Transverse colon (tissue), 4 donors: ENCODE measurements at places on chromosomes 11 and 22. TPM values are rescaled to one million over a fixed set of nuclear protein-coding genes. Genes with fewer than 3 reads are reported as not detected.

Gene OR2AT4
- not detected for total RNA-seq

Gene JHY
- total RNA-seq: not detected

Gene CD3E
- 7.1 TPM for total RNA-seq

Gene FERMT3
- 63.3 TPM for total RNA-seq

Gene CHRNA10
- 5.2 TPM for total RNA-seq

Gene P4HA3
- total RNA-seq: 0.40 TPM

Gene MS4A4A
- 23.8 TPM for total RNA-seq

Gene GDPD4
- not detected for total RNA-seq

Gene RASL10A
- total RNA-seq: 2.4 TPM

Gene LRRC32
- total RNA-seq: 8.6 TPM

Gene NUDT22
- total RNA-seq: 215 TPM

Gene CWF19L2
- 16.8 TPM for total RNA-seq

Gene PNPLA5
- not detected for total RNA-seq

Gene BAIAP2L2
- total RNA-seq: 137 TPM

Gene HBB
- 2.0 TPM for total RNA-seq

Gene TPP1
- total RNA-seq: 114 TPM

Gene OR52E5
- total RNA-seq: not detected

Gene BTG4
- not detected for total RNA-seq

Gene MN1
- 2.6 TPM for total RNA-seq

Gene RAB39A
- 0.68 TPM for total RNA-seq

Gene POGLUT3
- total RNA-seq: 6.7 TPM

Gene SOX6
- total RNA-seq: 22.7 TPM

Gene VPREB1
- total RNA-seq: not detected

Gene DEPDC7
- total RNA-seq: 18.7 TPM

Gene BDNF
- total RNA-seq: not detected

Gene AMPD3
- total RNA-seq: 32.9 TPM

Gene PHF5A
- 3.0 TPM for total RNA-seq

Gene TRIM6
- total RNA-seq: 0.79 TPM

Gene OR51B4
- total RNA-seq: not detected

Gene KCNC1
- total RNA-seq: not detected

Gene TRIM49
- total RNA-seq: not detected

Gene PTDSS2
- 52.0 TPM for total RNA-seq

Gene DEFB131B
- not detected for total RNA-seq

Gene SCUBE1
- total RNA-seq: 1.1 TPM

Gene MCHR1
- total RNA-seq: 0.27 TPM

Gene C11orf52
- not detected for total RNA-seq

Gene TBX1
- total RNA-seq: 1.3 TPM

Gene TUG1
- 105 TPM for total RNA-seq

Gene SF3A1
- 92.4 TPM for total RNA-seq

Gene KIRREL3
- total RNA-seq: 15.7 TPM

Gene PLA2G3
- total RNA-seq: not detected

Gene TREH
- 4.9 TPM for total RNA-seq

Gene TEAD1
- total RNA-seq: 214 TPM

Gene SHANK2
- total RNA-seq: 59.5 TPM
